Small intestine (tissue), 16 donors: ENCODE measurements at places on chromosomes 5 and 9.

- DNase-seq = no peak
Measured at GRCh38 chr5:87649455-87649854, 236.7 kb upstream of the CCNH start.

- peak; percentile 13 for DNase-seq
Measured at GRCh38 chr9:101738566-101739183, at the start of gene GRIN3A. GRIN3A (minus strand) TSS chr9:101738647; CDS start chr9:101737979, 668 bp downstream.

DNA sequence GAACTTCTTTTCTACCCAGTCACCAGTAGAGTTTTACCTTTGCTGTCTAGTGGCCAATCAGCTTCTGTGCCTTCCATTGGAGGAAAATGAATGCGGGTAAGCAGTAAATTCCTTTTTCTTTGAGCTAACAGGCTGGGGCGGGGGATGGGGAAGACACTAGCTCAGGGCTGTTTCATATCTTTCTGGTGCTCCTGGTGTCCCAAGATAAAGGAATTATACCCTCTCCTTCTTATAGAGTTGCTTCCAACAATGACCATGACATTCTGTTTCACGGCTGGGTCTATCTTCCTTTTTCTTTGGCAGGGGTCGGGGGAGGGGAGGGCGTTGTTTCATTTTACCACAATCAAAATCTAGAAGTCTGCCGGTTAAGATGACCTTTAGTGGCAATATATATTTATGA lies 51.2 kb upstream of the RPS23 start:
- no peak for DNase-seq

GRCh38 chr9:15253197-15253596 lies 53.8 kb downstream of the TTC39B start:
- DNase-seq = no peak

DNA sequence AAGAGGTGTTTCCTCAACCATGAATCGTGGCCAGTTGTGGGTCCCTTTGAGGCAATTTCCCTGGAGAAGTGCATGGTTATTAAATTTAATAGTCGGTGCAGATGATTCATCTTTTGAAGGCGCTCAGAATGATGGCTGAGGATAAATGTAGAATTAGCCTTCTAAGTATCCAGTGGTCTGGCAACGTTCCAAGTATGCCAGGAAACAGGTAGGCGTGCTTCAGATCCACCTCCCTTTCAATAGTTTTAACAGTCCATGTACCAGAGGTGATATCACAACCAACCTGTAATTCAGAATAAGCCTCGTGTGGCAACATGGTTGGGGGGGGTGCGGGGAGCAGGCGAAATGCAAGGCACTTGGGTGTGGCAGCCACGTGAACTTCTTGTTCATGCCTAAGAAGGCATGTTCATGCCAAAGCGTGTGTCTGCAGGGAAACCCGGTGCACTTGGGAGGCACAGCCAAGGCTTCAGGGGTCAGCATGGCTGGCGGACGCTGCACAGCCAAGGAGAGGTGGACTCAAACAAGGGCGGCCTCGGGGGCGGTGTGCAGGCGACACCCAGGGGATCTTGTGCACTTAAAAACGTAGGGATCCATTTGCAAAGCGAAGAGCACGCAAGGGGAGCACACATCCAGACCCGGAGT lies 5.2 kb upstream of the NKD2 start:
- DNase-seq = peak; percentile 63

- no peak for DNase-seq
Measured at GRCh38 chr9:98821831-98822230, 14.4 kb downstream of the GALNT12 start.

DNA sequence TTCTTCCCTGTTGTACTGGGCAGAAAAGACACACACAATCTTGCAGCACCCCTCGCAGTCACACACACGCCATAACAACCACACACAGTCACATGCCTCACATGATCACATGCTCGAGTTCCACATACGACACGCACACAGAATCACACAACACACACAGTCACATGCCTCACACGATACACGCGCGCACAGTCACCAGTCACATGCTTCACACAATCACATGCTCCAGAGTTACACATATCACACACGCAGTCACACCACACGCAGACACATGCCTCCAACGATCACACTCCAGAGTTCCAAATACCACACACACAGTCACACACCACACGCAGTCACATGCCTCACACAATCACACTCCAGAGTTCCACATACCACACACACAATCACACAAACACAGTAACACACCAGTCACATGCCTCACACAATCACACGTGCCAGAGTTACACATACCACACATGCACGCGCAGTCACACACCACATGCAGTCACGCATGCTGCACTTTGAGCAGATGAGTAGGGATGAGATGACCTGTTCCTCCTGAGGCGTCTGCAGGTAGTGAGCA lies 49.0 kb upstream of the LRRC14B start:
- no peak for DNase-seq

DNA sequence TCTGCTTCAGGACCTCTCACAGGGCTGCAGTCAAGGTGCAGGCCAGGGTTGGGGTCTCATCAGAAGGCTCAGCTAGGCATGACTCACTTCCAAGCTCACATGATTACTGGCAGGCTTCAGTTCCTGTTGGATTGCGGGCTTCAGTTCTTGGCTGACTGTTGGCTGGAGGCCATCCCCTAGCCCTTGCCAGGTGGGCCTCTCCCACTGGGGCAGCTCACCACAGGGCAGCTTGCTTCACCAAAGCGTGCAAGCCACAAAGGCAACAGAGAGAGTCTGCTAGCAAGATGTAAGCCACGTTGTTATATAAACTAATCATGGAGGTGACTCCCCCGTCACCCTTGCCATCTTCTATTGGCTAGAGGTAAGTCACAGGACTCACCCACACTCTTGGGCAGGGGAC lies 14.4 kb downstream of the CPLX2 start:
- DNase-seq = no peak
